Amygdala (tissue), 56 donors: ENCODE measurements at places on chromosomes 12 and 14.

DNA sequence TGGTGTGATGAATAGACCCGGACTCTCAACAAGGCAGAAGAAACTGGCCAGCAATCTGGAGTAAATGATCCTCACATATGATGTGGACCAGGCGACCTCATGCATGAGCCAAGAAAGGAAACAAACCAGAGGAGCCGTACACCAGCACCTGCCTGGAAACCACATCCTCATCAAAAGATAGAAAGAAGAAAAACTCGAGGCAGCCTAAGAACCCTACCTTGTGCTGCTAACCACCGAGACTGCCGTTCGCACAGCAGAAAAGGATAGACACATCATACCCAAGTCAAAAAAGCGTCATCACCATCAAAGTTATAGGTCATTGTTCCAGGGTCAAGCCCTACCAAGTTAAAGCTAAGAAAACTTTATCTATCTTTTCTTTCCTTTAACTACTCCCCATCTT, 66.7 kb downstream of the RESF1 start:
- no peak for DNase-seq

- no peak for DNase-seq
Measured at GRCh38 chr12:76480796-76481195, 78.8 kb downstream of the OSBPL8 start.

- no peak for DNase-seq
Measured at GRCh38 chr12:53825246-53826081, 73.7 kb upstream of the CISTR start.

DNA sequence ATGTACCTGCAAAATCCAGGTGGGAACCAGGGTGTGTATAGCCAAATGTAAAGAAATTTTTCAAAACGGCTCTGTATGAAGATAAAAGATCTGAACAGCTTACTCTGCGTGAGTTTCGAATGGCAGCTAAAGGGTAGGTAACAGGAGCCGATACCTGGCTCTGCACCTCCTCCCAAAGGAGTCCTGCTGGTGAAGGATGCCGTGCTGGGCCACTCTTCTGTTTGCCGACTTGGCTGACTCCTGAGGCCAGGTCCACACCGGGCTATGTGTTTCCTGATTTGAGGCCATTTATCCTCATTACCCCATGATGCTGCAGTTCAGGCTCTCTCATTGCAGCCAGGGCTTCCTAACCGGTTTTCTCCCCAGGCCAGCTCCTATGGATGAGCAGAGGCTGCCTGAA, 244.6 kb downstream of the SLC41A2 start:
- no peak for DNase-seq

- DNase-seq: no peak
Measured at GRCh38 chr12:105600911-105601545, 270.5 kb downstream of the C12orf75 start.

- no peak for DNase-seq
Measured at GRCh38 chr12:62331306-62331705, 71.1 kb downstream of the USP15 start.

DNA sequence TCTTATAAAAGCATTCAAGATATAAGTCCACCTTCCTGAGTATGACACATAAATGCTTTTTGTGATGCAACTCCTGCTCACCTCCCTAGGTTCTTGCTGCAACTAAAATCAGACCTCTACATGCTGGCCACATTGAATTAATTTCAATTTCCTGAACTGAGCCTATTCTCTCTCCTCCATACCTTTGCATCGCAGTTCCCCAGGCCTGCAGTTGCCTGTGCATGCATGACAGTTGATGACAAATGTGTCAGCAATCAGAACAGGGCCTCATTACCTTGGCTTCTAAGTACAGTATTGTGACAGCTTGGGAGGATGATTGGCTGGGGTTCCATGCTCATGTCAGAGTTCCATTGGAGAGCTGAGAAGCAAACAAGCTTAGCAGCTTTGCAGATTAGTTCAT, 3.9 kb upstream of the TM7SF3 start:
- DNase-seq: no peak

DNA sequence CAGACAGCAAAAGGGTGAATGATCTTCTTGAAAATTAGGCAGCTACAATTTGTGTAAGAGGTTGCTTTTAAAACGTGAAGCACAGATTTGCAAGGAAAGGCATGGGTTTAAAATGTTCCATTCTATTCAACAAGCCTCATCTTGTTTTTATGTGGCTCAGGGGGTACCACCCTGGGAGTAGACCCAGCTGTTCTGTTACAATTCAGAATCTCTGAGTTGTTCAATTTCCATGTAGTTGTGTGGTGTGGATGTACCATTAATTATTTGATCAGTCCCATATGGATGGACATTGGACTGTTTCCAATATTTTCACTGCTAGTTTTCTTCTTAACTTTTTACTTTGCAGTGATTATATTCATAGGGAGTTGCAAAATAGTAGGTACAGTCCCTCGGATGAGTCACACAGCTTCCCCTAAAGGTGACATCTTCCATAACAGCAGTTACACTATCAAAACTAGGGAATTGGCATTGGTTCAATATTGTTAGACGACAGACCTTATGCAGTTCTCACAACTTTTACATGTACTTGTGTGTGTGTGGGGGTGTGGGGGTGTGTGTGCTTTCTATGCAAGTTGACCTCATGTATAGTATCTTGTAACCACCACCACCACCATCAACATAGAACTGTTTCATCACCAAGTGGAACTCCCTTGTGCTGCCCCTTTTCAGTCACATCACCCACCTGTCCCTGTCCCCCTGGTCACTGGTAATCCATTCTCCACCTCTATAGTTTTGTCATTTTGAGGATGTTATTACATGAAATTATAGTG, 59.0 kb upstream of the CAPRIN2 start:
- no peak for DNase-seq

DNA sequence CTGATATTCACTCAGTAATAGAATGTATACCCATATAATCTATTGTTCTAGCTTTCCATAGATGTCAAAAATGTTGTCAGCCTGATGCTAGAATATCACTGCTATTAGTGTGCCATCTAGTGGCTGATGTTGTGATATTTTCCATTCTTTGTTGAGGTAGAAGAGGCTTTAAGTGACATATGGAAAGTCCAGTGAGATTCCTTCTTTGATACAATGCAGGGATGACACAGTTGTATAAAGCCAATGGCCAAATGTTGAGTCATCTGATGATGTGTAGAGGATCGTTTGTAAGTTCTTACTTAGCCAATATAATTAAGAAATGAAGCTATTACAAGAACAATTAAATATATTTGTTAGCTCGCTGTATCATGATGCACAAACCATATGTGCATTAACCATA, 58.1 kb upstream of the PCED1B start:
- peak; percentile 6 for DNase-seq

DNA sequence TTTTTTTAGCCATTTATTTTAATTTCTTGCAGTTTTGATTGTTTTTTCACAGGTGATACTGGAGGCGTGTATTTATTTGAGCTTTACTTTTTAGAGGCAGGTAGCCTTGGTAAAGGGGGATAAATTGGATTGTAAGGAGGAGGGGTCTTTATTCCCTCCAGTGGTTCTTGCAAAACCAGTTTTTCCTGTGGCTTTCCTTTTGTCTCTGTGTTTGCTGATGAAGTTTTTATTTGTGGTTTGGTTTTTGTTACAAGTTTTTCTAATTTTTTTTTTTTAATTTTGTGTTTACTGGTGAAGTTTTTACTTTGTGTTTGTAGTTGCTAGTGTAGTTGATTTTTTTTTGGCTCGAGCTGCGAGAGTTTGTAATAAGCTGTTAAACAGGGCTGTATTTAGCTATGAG, 278.5 kb downstream of the PRKD1 start:
- DNase-seq: no peak

- no peak for DNase-seq
Measured at GRCh38 chr12:509500-509899, 49.8 kb downstream of the B4GALNT3 start.

- DNase-seq: no peak
Measured at GRCh38 chr14:32020882-32021281, 56.2 kb upstream of the ARHGAP5 start.

- no peak for DNase-seq
Measured at GRCh38 chr14:92215579-92215978, 93.8 kb downstream of the CPSF2 start.

DNA sequence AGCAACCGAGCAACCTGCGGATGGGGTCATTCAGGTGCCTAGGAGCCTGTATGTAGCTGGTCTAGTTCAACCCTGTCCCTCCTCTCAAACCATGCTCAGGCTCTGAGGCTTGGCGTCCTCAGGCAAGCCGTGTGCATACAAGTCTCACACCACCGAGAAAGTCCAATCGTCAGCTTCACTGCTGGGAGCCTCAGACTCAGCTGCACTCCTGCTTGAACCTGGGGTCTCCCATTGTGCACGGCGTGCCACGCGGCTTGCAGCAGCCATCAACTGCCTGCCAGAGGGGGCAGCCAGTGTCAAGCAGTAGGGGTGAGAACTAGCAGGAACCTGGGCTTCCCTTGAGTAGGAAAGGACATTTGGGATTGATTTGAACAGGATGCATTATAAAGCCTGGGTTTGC, 1064.6 kb downstream of the BCL11B start:
- no peak for DNase-seq

DNA sequence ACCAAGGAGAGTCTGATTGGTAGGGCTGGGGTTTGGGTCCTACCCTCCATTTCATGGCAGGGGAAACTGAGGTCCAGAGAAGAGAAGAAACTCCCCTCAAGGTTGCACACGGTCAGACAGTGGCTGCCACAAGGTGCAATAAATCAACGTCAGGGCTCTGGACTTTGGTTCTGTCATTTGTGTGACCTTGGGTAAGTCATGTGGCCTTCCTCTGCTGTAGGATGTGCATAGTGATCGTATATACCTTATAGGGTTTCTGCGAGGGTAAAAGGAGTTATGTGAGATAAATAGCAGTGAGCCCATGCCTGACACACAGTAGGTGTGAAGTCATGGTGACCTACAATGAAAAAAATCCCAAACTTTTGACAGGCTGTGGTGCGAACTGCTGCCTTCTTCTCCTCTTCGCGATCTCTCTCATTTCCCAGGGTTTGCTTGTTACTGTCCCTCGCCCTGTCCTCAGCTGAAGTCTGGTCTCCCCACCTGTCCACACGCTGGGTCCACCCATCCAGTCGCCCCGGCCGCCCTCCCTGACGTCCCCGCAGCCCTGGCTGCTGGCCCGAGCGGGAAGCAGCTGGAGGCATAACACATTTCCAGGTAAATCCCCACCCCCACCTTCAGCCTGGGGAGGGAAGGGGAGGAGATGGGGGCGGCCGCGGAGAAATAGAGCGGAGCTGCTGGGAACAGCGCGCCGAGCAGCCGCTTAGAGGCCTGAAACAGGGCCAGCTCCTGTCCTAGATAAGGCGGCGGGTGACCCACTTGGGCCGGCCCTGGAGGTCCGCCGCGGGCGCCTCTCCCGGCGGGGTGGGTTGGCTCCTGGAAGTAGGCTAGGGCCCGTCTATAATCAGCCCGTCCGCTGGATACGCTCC, 1.8 kb upstream of the FAM222A start:
- no peak for DNase-seq

- DNase-seq: peak; percentile 39
Measured at GRCh38 chr14:73759183-73759713, 45.1 kb upstream of the PNMA1 start.
